ENCODE measurements at places on chromosomes 11 and 22.

DNA sequence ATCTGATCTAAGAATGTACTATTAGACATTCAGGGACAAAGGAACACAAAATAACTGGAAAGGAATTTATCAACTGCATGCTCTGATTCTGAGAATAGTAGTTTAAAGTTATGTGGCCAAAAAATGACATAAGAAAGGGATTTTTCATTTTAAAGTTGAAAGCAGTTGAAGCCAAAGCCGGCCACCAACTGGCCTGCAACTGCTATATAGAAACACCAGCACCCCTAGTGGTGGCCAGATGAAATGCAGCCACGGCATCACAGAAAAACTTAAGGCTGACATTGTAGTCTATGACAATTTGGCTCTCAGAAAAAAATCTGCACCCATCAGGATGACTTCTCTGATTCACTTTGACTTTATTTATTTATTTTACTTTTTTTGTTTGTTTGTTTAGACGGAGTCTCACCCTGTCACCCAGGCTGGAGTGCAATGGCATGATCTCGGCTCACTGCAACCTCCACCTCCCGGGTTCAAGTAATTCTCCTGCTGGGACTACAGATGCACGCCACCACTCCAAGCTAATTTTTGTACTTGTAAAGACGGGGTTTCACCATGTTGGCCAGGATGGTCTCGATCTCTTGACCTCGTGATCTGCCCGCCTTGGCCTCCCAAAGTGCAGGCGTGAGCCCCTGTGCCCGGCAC is 59.2 kb downstream of the SLC35F2 start:
- DNase-seq: peak; percentile 76

- DNase-seq: no peak
Observed at GRCh38 chr11:133503776-133504175, 28.5 kb downstream of the OPCML start.

- no peak for DNase-seq
Observed at GRCh38 chr11:13120691-13121090, 111.6 kb downstream of the RASSF10 start.

GRCh38 chr11:78420255-78420764 is 2.7 kb upstream of the GAB2 start:
- DNase-seq: peak; percentile 52

DNA sequence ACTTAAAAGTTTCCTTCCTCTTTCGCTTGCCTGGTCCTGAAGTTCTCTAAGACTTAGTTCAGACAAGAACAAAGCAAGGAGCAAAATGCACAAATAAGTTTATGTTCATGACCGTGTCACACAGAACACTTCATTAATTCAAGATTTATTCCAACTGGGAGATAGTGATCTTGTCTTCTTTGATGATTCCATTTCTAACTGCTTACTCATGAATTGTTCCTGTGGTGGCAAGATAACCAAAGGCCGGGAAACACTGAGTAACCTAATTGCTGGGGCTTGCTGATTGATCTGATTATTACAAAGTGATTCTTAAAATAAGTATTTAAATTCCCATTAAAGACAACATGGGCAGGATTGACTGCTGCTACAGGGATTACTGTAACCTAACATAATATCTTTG is 1462.9 kb upstream of the RAG2 start:
- no peak for DNase-seq

GRCh38 chr11:95692526-95693260 is 96.9 kb downstream of the FAM76B start:
- DNase-seq: no peak

DNA sequence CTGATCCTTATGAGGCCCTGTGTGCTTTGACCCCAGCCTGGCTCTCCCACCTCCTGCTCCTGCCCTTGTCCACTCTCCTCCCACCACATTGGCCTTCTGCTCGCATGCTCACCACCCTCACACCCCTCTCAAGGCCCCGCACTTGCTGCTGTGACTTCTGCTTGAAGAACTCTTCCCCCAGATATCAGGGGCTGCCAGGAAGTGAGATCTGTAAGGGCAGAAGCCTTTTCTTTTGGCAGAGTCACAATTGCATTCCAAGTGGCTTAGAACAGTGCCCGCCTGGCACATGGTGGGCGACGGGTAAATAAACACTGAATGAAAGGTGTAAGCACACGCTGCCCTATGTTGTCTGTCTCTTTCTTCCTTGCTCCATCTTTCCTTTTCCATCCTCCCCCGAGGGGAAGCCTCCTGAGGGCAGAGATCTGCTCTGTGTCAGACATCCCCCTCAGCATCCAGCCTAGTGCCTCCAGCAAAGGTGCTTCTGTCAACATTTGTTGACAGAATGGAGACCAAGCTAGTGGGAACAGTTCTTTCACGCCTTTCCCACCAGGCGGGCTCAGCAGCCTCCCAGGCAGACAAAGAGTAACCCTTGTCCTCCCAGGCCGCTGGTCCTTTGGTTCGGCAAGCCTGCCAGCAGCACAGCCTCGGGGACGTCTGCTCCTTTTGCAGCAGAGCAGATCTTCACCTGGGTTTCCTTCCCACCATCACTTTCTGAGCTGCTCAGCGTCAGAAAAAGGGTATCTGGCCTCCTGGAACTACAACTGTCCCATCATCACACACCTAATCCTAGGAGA is 10.0 kb upstream of the PEX26 start:
- DNase-seq: no peak

DNA sequence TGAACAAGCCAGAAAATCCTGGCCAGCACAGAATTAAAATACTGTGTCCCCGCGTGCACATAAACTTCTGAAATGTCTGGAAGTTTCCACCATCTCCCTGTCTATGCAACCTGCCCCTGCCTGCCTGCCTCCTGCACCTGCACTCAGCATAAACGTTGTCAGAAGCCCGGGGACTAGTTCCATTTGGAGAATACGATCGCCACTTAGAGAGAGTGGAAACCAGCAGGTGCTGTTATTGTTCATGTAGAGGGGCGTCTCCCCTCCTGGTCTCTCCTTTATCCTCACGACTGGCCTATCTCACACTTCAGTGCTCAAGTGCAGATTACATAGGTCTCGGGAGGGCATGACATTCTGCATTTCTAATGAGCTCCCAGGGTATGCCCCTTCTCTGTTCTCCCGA is 35.6 kb downstream of the MPPED1 start:
- no peak for DNase-seq

- no peak for DNase-seq
Observed at GRCh38 chr11:35541621-35542375, 16.4 kb upstream of the PAMR1 start.

DNA sequence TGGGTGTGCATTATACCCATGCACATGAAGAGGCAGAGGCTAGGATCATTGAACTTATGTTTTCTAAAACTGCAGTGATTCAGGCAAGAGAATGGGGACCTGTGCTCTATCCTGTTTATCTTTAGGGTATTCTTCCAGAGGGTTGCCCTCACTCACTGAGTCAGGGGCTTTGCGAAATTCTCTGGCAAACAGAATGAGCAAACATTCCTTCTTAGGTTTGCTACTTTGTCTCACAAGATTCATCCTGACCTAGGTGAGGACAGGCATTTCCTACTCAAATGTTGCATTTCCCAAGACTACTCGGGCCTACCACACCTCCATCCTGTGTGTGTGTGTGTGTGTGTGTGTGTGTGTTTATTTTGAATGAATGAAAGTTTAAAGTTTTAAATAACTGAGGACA is 2.7 kb upstream of the EIF3M start:
- DNase-seq: no peak

DNA sequence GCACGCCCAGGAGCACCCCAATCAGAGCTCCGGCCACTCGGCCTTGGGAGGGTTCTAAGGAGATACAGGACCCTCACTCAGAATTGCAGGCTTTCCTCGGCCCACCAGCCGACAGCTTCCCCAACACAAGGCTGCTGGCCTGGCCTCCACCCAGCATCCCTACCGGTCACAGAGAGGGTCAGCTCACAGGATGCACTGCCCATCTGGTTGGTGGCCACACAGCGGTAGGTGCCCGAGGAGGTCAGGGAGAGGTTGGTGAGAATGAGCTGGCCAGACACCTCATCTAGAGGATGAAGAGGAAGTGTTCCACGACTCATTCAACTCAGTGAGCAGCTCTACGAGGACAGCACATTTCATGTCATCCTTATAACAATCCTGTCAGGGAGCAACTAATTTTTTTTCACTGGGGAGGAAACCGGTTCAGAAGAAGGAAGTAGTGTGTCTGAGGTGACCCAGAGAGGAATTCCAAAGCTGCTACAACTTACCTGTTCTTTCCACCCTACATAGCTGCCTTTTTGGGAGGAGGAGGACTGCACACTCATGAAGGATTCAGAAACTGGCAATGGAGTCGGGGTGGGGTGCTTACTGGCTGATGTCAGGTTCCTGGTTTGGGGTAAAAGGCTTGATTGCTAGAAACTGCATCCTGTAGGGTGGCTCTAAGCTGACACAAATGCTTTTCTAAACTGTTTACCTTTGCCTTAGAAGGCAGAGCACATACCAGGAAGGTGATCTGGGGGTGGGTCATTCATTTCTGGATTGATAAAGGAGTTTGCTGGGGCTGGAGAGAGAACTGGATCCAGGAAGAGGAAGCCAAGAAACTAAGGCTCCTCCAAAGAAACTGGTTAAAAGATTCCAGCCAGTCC is 3.3 kb downstream of the VSIG2 start:
- peak; percentile 77 for DNase-seq

GRCh38 chr22:28021998-28022660 is 103.1 kb upstream of the PITPNB start:
- no peak for DNase-seq

DNA sequence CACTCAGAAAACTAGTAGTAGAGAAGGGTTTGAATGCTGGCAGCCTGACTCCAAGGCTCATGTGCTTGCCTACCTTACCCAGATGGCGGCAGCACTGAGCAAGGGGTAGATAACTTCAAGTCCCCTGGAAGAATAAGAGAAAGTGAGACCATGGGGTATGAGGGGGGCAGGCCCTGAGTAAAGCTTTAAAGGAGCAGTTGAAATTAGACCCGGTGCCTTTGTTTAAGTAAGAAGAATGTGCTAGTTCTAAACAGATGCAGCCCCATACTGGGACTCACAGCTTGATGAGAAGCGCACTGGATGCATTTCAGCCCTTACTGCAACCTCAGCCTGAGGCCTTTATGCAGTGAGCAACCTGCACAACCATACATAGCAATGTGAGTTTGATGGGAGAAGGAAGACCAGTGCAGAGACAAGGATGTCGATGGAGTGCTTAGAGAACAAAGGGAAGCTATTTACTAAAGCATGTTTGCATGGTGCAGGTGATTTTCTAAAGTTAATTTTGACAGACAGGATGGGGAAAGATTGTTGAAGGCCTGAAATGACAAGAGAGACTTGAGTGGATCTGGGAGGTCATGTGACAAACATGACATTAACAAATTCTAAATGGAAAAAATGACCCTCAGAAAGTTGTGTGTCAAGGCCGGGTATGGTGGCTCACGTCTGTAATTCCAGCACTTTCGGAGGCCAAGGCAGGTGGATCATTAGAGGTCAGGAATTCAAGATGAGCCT is 27.1 kb upstream of the TMA7B start:
- peak; percentile 56 for DNase-seq

GRCh38 chr11:95688501-95689222 is 100.9 kb downstream of the FAM76B start:
- DNase-seq: no peak

- no peak for DNase-seq
Observed at GRCh38 chr22:46969961-46970360, 207.5 kb downstream of the TBC1D22A start.

DNA sequence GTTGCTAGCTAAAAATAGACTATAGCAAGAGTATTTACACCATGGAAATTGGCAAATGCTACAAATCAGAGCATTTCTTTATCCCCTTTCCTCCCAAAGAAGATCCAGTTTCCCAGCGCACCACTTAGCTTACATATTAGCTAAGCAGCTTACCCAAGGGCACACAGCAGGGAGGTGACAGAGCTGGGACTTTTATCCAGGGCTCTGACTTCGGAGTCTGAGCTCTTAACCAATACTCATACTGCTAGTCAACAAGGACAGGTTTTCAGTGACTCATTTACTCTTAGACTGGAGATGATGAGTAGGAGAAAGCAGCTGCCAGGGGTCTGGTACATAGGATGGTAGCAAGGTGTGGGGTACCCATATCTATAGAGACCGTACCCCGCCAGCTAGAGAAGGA is 38.4 kb downstream of the NAV2 start:
- DNase-seq: no peak

DNA sequence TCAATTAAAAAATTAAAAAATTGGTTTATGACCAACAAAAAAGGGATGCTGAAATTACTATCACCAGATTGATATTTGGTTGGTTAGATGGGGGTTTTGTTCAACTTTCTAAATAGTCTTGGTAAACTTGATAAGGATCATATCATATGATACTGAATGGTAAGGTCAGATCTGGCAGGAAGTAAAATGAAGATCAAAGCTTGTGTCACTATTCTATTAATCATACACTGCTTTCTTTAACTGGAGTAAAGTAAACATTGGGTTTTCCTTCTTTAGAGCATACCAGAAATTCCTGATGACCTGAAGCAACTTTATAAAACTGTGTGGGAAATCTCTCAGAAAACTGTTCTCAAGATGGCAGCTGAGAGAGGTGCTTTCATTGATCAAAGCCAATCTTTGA is 40.2 kb downstream of the RRM1 start:
- DNase-seq: no peak

- DNase-seq: no peak
Observed at GRCh38 chr22:41561335-41561734, 525 bp downstream of the CSDC2 start.

- DNase-seq: peak; percentile 65
Observed at GRCh38 chr22:43889860-43890253, 2.0 kb downstream of the PNPLA5 start.
